Temporal lobe (tissue), 4 donors: ENCODE measurements at places on chromosomes 5 and 9. TPM values are rescaled to one million over a fixed set of nuclear protein-coding genes. Genes with fewer than 3 reads are reported as not detected.

The NUTM2F gene
- total RNA-seq = not detected

The SLC6A7 gene
- 1.5 TPM for total RNA-seq

The EPB41L4A gene
- total RNA-seq = 15.0 TPM

The ARHGEF37 gene
- total RNA-seq = 0.49 TPM

The COL23A1 gene
- total RNA-seq = 0.49 TPM

The TMC1 gene
- total RNA-seq = 0.25 TPM

The PLAC8L1 gene
- total RNA-seq = 0.25 TPM

The LCN9 gene
- total RNA-seq = not detected

The FBP2 gene
- not detected for total RNA-seq

The LIX1 gene
- 4.7 TPM for total RNA-seq

The ARL14EPL gene
- total RNA-seq = not detected

The ACOT12 gene
- 0.98 TPM for total RNA-seq

The TMEM203 gene
- 21.9 TPM for total RNA-seq

The GCNT4 gene
- total RNA-seq = 0.74 TPM

The PCDHGC4 gene
- 87.3 TPM for total RNA-seq

The C8G gene
- not detected for total RNA-seq

The ADGRD2 gene
- total RNA-seq = 0.25 TPM

The DOK3 gene
- total RNA-seq = 3.7 TPM

The SLC25A2 gene
- total RNA-seq = not detected
